ENCODE measurements at places on chromosomes 13 and 19.

GRCh38 chr13:74794147-74794546 is 659.9 kb upstream of the KLF12 start:
- no peak for DNase-seq

DNA sequence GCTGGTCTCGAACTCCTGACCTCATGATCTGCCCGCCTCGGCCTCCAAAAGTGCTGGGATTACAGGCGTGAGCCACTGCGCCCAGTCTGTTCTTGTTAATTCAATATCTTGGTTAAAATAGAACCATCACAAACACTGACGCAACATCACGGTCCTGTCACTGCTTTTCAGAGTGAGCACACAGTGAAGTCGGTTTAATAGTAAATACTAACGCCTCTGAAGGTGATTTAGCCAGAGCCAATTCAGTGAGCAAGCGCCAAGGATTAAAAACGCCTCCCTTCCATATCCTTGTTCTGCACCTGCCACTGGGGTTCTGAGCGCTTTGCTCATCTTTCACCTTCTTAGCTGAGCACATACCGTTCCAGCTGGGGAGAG is 30.3 kb downstream of the LAMP1 start:
- DNase-seq, result no peak

DNA sequence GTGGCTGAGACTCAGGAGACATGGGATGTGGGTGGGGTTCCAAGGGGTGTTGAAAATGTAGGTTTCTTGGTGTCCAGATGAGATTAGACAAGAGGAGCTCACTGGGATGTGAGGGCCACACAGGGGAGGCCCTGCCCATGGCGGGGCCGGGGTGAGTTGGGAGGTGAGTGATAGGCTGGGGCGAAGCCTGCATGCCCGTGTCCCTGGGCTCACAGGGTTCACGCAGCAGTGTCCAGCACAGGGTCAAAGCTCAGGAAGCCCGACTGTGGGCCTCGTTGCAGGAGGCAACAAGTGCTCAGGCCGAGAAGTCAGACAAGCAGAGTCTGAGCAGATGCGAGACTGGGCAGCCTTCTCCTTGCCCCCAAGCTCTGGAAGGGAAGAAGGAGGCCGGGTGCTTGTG is 27.2 kb downstream of the CCDC8 start:
- DNase-seq, result no peak

GRCh38 chr13:49812812-49813211 is 20.3 kb upstream of the KPNA3 start:
- no peak for DNase-seq

DNA sequence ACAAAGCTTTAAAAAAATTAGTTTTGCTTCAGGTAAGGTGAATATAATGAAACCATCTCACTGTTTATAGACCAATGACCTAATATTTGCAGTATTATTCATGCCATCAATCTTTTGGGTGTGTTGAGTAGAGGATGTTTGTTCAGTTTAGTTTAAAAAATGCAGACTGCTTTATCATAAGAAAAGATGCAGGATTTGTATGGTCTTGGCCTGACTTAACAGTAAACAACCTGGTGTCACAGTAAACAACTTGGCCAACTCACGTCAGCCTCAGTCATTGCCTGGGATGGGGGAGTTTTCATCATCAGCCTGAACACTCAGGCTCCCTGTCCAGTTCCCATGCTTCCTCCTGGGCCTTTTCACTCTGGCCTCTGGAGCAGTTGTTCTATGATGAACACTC is 55.1 kb downstream of the LMO7 start:
- DNase-seq, result no peak

GRCh38 chr13:112449545-112449930 is 73.4 kb downstream of the SPACA7 start:
- DNase-seq, result no peak

DNA sequence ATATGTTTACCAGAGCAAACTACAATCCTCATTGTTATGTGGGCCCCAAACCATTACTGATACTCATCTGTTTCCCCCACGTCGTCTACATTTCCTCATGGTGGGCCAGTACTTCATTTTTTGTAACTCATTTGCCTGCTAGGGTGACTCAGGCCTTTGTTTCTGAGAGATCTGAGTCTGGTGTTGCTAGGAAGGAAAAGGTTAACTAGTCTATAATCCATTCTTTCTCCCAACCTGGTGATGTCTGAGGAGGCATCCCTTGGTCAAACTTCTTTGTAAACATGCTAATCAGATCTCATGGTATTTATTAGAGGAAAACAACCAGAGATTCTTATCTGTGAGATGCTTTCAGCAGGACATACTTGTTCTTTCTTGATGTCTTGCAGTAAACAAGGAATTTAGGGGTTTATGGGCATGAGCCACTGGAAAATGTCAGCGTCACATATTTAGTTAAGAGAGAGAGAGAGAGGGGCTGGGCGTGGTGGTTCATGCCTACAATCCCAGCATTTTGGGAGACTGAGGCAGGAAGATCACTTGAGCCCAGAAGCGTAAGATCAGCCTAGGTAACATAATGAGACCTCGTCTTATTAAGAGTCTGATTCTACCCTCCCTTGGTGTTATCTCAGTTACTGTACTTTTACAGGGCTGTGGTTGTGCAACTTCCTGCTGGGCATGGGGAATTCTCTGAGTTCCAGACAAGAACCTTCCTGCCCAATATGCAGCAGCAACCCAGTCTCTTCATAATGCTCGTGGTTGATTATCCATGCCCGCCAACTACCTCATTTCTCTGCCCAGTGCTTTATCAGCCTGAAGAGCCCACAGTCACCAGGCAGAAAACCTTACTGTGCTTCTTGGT is 9.7 kb upstream of the DPRX start:
- no peak for DNase-seq

- DNase-seq, result peak; percentile 45
Measured at GRCh38 chr19:39223703-39224279, 19.7 kb upstream of the SYCN start.

DNA sequence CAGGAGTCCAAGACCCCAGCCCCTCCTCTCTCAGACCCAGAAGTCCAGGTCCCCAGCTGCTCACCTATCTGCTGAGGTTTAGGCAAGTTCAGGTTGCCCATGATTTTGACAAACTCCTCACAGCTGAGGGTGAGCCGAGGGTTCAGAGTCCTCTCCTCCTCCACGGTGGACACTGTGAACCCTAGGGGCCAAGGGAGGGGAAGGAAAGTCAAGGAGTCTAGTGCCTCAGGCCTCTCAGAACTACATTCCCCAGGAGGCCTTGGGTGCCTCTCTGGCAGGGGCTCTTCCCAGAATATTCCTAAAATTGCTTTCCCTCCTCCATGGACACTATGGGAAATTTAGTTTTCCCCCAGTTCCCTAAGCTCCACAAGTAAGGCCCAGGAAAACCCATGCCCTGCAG is 3.3 kb upstream of the PHLDB3 start:
- no peak for DNase-seq

DNA sequence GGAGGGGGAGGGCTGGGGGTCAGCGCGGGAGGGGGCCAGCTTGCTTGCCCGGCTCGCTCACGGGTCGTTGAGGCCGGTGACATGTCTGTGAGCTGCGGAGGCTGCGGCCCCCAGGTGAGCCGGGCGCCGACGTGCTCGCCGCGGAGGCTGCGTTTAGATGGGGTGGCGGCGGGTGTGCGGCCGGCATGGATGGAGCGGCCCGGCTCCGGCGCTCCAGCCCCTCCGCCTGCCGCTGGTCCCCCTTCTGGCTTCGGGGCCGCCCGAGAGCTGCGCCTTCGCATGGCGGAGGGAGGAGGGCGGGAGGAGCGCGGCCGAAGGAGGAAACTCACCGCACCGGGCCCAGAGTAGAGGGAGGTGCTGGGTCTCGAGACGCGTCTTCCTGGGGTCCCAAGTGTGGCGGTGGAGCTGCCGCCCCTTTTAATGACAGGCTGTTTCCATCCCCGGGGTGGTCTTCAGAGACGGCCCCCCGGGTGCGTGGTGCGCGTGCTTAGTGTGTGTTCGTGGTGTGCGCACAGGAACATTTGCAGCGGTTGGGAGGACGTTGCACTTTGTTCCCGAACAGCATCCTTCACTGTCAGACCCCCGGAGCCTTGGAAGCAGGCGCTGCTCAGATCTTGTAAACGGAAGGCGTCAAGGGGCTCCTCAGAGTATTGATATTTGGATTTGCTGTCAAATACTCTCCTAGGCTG is at the start of gene AKAP11:
AKAP11 (plus strand) TSS at position 38 of the 689 bp plus-strand sequence. CDS start 14,197 bp downstream, outside the sequence.
- DNase-seq, result peak; percentile 69

DNA sequence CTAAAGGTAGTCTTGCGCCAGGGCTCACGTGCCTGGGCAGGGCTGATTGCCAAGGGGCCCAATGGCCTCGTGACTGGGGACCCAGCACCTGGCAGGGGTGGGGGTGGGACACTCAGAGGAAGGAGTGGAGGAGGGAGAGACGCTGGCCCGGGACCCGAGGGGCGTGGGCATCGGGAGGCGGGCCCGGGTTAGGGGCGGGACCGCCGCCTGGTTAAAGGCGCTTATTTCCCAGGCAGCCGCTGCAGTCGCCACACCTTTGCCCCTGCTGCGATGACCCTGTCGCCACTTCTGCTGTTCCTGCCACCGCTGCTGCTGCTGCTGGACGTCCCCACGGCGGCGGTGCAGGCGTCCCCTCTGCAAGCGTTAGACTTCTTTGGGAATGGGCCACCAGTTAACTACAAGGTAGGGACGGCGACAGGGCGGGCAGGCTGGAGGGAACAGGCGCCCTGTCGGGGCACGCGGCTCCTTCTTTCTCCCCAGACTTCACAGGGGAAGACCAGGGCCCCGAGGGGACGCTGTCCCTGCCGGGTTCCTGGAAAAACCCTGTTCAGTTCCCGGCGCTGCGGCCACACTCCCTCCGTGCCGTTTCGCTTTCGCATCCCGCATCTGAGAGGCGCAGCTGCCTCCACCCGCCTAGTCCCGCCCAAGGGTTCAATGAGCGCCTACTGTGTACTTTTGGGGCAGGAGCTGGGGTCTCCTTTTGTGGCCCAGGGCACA is at the start of gene IFI30:
IFI30 (plus strand) TSS at position 242 of the 717 bp plus-strand sequence; CDS start at position 271, 29 bp downstream.
- DNase-seq, result peak; percentile 92

- no peak for DNase-seq
Measured at GRCh38 chr13:93529961-93530360, 303.4 kb downstream of the GPC6 start.

DNA sequence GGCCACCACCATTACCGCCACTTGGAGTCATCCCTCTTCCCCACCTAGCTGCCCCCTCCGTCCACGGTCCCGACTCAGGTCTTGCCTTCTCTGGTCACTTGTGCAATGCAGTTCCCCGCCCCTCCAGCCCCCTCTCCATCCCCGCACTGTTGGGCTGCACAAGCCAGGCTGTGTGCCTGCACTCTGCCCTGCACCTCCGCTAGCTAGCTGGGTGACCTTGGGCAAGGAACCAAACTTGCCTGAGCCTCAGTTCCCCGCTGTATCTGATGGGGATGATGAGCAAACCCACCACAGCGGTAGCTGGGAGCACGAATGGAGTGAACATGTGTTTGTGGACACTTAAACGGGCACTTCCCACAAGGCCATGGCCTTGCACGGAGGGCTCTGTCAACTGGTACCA is 5.6 kb upstream of the TMEM147 start:
- no peak for DNase-seq

DNA sequence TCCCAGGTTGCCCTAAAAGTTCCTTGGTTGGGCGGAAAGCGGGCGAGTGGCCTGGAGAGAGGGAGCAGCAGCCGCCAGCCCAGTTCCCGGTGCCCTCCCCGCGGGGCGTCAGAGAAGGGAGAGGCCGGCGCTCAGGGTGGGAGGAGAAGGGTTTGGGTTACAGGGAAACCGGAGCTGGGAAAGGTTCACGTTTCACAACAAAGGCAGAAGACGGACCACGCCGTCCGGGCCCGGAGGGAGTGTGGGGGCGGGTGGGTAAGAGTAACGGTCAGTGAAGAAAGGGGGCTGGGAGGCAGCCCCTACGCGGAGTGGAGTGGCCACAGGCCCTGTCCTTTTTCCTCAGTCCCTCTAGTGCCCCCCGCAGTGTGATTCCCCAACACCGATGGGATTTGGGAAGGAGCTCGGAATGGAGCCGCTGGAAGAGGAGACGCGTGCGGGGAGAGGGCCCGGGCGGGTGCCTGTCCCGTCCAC is 1.6 kb downstream of the SIX5 start:
- no peak for DNase-seq

- DNase-seq, result peak; percentile 33
Measured at GRCh38 chr13:29845440-29846056, 4.9 kb downstream of the UBL3 start.

- DNase-seq, result no peak
Measured at GRCh38 chr19:18802354-18802753, 11.2 kb upstream of the COMP start.

GRCh38 chr13:32211813-32212212 is 103.3 kb downstream of the ZAR1L start:
- no peak for DNase-seq

DNA sequence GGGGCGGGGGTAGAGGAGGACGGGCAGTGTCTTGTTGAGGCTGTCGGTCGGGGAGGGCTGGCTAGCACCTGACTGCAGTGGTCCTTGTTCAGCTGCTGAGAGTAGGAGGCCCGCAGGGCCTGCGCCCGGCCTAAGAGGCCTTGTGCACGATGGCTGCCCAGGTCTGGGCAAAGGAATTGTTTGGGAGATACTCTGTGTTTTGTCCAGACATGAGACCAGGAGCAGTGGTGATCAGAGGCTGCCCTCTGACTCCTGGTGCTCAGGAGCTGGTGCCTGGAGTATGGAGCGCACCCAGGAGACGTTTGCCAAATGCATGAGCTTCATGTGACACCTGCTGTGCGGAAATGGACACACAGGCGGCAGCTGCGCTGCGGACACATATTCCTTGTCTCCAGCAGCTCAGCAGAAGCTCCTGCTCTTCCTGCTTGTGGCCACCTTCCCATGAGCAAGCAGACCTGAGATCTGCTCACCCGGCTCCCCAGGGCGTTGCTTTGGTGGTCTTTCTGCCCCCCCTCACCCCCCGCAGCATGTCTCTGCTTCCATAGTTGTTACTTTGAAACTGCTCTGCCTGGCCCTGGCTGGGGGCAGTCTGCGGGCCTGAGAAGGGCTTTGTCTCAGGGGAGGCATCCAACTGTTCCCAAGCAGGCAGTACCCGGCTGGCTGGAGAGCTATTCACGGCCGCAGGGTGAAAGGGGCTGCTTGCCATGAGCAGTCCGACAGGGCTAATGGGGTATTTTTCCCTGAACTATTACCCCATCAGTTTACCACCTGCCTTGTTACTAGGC is 163.9 kb downstream of the TEX29 start:
- DNase-seq, result no peak

GRCh38 chr19:46903458-46903857 is 42.7 kb downstream of the ARHGAP35 start:
- no peak for DNase-seq

GRCh38 chr19:43464134-43464775 is 1.2 kb downstream of the LYPD3 start:
- no peak for DNase-seq

GRCh38 chr19:46618670-46619231 is 6.1 kb downstream of the PTGIR start:
- no peak for DNase-seq
